ENCODE measurements at places on chromosomes 3 and 15.

- no peak for DNase-seq
Observed at GRCh38 chr3:101453961-101454360, 59.1 kb downstream of the SENP7 start.

DNA sequence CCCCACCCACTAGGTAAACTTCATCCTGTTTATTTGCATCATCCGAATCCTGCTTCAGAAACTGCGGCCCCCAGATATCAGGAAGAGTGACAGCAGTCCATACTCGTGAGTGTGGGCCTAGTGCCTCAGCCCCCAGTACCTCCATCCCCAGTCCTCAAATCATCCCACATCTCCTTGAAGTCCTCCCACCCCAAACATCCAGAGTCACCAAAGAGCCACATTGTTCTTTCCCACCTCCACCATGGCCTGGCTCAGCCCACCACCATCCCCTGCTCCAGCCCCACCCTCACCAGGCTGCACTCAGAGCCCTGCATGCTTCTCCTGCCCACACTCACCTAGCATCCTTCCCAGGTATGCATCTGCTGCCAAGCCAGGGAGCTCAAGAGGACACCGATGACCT, 29.8 kb downstream of the VIPR1 start:
- no peak for DNase-seq

DNA sequence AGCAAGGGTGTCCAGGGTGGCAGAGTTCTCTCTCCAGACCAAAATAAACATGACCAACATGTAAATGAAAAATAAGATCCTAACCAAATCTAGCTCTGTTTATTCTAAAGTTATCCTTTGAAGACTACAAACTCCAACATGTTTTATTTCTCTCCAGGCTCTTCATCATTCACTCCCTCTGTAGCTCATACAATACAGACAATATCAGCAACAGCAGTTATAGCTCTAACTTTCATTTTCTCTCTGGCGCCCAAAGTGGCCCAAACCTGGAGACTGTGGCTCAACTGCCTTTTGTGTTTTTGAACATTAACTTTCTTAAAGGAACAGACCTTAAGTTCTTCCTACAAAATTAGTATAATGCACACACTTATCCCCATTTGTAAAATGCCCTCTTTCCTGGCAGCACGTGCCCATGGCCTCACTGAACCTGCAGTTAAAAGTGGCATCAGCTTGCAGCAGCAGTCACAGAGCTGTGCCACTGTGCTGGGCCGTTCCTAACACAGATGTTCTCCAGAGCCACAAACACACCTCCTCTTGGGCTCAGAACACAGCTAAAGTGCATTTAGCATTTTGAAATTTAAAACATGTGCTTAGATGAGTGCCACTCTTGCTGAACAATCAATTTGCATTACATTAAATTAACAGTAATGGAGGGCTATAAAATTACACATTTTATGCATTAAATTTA, 91.9 kb downstream of the RORA start:
- DNase-seq = no peak

DNA sequence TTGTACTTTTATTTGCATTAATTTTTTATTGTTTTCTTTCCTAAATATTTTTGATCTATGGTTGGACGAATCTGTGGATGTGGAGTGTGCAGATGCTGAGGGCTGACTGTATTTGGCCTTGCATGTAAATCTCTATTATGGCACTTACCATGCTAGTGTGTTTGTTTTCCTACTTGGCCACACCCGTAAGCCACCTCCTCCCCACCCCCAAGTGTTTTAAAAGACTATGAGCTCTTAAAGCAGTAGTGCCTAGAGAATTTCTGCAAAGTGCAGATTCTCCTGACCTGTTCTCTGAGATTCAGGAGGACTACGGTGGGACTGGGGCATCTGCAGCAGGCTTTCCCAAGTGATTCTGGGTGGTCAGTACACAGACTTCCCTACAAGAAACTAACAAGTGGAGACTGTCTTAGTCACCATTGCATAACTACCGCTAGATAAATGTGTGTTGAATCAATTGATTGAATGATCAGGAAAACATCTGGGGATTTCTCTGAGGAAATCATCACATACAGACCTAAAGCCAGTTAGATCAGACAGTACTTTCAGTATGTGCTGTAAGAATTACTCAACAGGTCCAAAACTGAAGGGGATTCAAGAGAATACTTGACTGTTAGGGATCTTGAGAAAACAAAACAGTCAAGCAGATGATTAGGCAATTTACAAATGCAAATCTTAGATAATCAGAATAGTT, 6.2 kb upstream of the TIPARP start:
- DNase-seq = no peak

DNA sequence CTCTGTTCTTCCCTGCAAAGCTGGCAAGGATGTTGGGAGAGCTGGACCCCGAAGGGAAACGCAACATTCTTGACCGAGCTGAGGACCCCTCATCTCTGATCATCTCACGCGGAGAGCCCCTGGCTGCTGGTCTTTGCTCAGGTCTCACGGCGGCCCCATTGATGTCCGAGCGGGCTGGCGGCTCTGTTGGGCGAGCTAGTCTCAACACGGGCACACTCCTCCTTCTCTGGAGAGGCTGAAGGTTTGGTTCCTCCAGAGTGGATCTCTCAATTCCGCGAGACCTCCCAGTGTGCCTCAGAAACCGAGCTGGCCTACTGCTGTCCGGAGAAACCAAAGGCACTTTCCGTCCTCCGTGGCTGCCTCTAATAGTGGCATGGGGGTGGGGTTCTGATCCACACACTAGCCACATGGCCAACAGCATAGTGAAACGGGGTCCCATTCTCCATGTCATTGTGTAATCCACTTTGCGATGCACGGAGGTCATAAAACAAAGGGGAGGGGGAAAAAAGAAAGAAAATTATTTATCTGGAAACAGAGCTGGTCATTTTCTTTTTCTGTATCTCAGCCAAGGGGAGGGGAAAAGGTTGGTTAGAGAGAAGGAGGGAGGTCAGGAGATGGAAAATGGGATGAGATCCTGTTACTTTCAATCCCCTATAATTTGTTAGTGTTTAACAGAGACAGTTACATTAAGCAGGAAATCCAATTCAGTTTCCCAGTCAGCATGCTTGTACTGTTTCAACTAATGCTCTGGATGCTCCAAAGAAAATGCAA, 1.3 kb downstream of the CCDC80 start:
- DNase-seq = no peak

DNA sequence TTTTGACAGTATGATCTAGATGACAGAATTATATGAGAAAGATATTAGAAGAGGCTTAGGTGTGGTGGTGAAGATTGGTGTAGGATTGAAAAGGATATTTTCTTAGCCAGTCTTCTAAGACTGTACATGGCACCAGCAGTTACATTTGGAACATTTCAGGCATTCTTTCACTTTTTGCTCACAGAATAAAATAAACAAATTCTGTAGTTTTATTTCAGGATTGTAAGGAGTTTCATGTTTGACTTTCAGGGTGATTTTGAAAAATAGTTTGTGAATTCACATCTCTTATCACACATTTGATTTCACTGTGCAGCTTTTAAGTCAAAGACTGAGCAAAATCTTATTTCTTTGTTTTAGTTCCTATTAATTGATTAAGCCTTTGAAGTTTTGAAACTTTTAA, 27.1 kb downstream of the DNAJC13 start:
- DNase-seq = no peak

GRCh38 chr15:101431301-101431700, 58.2 kb downstream of the PCSK6 start:
- no peak for DNase-seq

GRCh38 chr3:30704931-30705890, 98.8 kb downstream of the TGFBR2 start:
- no peak for DNase-seq

DNA sequence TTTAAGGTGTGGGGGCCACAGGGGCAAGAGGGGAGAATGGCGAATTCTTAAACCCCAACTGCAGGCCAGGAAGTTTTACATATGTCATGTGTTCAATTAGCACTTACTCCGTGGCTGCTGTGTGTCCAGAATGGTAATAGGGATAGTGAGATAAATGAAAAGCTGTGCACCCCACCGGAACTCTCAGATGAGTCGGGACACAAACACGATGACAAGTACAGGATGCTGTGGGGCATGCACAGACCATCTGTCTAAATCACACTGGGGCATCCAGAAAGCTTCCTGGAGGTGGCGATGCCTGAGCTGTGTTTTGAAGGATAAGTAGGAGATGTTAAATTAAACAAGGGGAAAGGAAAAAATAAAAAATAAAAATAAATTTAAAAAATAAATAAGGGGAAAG, 18.3 kb upstream of the TMEM158 start:
- no peak for DNase-seq

- DNase-seq = no peak
Observed at GRCh38 chr15:62497356-62497755, 332.3 kb upstream of the C2CD4B start.

DNA sequence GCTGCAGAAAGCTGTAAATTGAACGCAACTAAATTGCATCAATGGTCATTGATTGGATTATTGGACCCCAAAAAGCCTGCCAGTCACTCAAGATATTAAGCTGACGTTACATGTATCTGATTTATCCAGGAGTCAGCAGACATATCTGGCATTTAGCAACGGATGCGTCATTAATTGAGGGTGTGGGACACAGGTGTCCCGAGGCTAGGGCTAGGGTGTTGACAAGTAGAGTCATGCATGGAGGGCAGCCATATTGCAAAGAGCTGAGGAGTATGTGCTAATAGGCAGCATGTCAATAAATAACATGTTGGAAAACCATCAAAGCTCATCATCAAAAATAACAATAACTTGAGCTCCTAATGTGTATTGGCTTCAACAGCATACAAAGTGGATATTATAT, 234.5 kb upstream of the GOLGA6L4 start:
- DNase-seq = no peak

- DNase-seq = no peak
Observed at GRCh38 chr3:190552969-190553759, 39.3 kb downstream of the IL1RAP start.

GRCh38 chr3:184384856-184385422, 5.1 kb downstream of the CHRD start:
- DNase-seq = no peak

DNA sequence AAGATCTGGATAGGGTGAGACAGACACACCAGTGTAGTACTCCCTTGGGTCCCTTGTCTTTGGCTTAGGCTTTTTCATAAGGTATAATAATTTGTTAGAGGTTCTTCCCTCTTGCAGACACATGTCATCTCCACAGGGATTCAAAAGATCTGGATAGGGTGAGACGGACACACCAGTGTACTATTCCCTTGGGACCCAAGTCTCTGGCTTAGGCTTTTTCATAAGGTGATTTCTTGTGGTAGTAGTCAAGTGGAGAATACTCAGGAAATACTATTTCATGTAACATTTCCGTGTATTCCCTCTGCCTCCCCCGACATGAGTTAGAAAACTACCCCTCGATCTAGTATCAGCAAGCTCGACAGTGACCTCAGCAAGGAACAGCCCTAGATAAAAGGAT, 954 bp upstream of the MAPKBP1 start:
- no peak for DNase-seq

GRCh38 chr3:125054062-125054448, 1.7 kb downstream of the HEG1 start:
- no peak for DNase-seq

- no peak for DNase-seq
Observed at GRCh38 chr3:100289339-100289738, 28.5 kb downstream of the TBC1D23 start.

GRCh38 chr15:38613085-38613484, 48.5 kb upstream of the RASGRP1 start:
- peak; percentile 40 for DNase-seq

- no peak for DNase-seq
Observed at GRCh38 chr15:38627689-38628277, 63.2 kb upstream of the RASGRP1 start.

- no peak for DNase-seq
Observed at GRCh38 chr3:40287248-40287647, 22.3 kb upstream of the EIF1B start.

- DNase-seq = no peak
Observed at GRCh38 chr3:18224426-18224825, 200.7 kb downstream of the SATB1 start.

- no peak for DNase-seq
Observed at GRCh38 chr3:163538387-163538786, 1539.9 kb downstream of the SI start.

- no peak for DNase-seq
Observed at GRCh38 chr15:66378814-66379430, 7.8 kb upstream of the MAP2K1 start.

GRCh38 chr3:101266566-101266965, 53.8 kb downstream of the IMPG2 start:
- no peak for DNase-seq

- peak; percentile 6 for DNase-seq
Observed at GRCh38 chr3:5456199-5456598, 268.7 kb downstream of the EDEM1 start.

DNA sequence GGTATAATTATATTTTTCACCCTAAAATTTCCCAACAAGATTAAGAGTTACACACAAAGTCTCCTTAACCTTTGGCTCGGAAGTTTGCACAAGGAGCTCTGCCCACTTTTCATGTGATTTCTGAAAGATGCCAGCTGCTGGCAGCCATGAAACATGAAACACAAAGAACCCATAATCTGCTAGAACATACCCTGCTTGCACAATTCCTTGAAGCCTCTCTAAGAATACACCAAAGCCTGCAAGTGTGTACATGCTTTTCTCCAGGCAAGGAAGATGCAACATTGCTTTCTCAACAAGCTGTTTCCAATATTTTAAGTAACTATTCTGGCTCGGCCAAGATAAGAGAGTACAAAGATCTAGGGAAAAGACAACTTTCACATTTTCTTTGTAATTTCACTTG, 182.0 kb upstream of the WNT5A start:
- no peak for DNase-seq
